GM20000 (cell line): ENCODE measurements at places on chromosomes 5 and 9.

- no peak for DNase-seq
Observed at GRCh38 chr5:44919560-44919959, 110.8 kb downstream of the MRPS30 start.

DNA sequence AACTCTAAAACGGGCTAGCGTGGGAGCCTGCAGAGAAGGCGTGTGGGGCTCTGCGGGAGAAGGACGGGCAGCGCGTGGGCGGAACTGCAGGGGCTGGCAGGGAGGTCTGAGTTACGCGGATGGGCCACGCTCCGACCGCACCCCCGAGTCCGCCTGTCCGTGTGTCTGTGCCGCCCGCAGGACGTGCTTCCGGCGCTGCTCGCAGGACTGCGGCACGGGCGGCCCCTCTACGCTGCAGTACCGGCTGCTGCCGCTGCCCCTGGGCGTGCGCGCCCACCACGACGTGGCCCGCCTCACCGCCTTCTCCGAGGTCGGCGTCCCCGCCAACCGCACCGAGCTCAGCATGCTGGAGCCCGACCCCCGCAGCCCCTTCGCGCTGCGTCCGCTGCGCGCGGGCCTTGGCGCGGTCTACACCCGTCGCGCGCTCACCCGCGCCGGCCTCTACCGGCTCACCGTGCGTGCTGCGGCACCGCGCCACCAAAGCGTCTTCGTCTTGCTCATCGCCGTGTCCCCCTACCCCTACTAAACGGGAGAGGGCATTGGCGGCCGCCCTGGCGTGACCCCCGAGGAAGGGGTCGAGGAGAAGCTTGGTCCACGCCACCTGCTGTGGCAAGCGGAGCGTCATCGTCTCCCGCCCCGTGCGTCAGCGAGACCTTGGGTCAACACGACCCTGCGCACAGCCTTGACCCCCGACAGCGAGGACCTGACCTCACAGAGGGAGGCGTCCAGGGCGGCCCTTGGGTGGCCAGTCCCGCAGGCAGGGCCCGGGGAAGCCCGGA is 11.4 kb upstream of the ASS1 start:
- DNase-seq = peak; percentile 76

DNA sequence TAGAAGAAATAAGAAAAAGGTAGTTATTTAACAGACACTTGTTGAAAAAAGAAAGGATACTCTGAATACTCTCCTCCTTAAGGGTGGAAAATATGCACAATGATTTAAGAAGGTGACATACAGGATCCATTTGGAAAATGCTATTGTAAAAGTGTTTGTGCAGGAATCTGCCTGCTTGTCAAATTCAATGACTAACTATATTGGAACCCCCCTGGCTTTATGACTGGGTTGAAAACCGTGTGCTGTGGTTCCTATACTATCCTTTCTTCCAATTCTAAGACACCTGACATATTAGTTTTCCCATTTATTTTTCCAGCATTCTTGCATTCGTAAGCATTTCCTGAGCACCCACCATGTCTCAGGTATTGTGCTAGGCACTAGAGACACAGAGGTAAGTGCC is 220.0 kb downstream of the GLIS3 start:
- no peak for DNase-seq

DNA sequence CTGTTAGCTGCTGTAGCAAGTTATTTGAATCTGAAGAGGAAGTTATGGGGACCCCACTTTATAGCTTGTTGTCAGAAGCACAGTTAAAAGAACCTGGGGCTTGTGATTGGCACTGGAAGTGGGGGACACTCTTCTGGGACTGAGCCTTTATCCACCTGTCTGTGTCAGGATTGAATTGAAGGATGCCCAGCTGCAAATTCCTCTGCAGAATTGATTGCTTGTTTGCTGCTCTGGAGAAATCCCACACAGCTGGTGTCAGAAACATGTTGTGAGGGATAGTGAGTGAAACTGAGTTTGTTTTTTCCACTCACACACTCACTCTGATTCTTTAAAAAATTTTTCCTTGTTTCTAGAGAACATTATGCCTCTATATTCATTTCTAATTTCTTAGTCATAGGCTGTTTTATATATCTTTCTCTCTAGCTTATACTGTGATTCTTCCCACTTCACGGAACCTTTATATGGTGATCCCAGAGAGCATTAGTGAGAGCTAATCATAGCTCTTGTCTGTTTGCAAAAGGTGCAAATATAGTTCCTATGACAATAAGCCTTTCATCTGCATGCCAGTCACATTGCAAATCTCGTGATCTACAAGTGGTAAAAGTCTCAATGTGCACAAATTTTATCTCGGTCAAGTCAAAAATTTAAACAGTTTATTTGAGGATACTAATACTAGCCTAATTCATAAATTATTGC is 188.5 kb upstream of the EDIL3 start:
- DNase-seq = no peak

DNA sequence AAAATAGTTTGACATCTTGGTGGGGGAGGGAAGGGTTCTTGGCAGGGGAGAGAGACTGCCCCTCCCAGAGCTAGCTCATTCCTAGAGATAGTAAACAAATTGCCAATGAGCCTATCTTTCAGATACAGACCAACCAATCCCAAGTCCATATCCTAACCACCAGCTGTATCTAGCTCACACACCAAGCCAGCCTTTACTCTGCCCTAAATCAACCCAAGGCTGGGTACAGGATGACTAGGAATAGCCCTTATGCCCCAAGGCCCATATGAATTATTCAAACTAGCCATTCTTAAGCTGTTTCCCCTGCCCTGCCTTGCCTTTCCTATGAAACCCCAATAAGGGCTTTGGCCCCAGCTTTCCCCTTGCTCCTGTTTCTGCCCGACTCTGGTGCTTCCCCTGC is 281.3 kb upstream of the PANK3 start:
- DNase-seq = no peak

- no peak for DNase-seq
Observed at GRCh38 chr9:136424750-136425362, 14.4 kb downstream of the PMPCA start.

DNA sequence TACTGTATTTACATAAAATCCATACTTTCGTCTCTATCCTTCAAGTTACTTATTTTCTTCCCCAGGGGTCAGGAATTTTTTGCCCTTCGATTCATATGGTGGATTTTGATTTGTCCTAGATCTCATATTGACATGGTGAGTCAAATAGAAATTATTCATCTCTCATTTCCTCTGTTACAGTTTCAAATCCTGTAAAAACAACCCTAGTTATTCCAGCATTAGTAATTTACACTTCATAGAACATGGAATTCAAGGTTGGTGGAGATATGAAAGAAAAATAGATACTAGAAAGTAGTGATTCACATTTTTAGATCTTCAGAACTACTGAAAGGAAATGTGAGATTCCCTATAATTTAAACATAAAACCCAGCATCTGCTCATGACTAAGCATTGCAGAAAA is 1331.0 kb upstream of the CDH9 start:
- no peak for DNase-seq

DNA sequence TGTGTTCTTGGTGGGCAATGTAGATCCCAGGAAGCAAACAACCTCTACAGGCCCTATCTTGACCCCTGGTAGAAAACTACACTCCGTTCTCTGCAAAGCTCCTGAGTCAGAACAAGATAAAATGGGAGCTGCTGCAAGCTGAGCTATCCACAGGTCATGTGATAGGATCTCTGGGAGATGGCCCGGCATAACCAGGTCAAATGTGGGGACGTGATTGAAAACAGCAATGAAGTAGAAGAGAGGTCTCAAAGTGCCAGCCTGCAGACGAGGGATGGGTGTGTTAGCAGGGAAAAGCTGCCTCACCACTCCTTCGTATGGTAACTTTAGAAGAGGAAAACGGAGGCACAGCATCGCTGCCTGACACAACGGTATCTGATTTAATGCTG is 25.0 kb downstream of the NRG2 start:
- no peak for DNase-seq

DNA sequence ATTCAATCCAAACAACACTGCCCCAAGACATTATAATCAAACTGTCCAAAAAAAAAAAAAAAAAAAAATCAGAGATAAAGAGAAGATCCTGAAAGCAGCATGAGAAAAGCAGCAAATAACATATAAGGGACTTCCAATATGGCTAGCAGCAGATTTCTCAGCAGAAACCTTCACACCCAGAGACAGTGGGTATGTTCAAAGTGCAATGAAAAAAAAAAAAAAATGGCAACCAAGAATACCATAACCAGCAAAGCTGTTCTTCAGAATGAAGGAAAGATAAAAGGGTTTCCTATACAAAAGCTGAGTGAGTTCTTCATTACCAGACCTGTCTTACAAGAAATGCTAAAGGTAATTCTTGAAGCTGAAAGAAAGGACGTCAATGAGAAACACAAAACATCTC is 32.1 kb downstream of the UBTD2 start:
- DNase-seq = no peak

DNA sequence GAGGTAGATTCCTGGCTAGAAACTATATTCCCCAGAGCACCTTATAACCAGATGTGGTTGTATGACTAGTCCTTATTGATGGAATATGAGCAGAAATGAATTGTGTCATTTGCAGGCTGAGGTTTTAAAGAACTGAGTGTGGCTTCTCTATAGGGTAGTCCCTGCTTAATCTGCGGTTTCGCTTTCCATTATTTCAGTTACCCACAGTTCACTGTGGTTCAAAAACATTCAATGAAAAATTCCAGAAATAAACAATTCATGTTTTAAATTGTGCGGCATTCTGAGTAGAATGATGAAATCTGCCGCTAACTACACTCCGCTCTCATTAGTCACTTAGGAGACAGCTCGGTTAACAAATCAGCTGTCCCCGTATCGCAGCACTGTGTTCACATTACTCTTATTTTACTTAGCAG is 65.1 kb downstream of the ANKRD55 start:
- no peak for DNase-seq

GRCh38 chr9:130908146-130908877 is 11.7 kb upstream of the QRFP start:
- DNase-seq = no peak

GRCh38 chr5:115557667-115558387 is 13.3 kb upstream of the FEM1C start:
- DNase-seq = no peak

DNA sequence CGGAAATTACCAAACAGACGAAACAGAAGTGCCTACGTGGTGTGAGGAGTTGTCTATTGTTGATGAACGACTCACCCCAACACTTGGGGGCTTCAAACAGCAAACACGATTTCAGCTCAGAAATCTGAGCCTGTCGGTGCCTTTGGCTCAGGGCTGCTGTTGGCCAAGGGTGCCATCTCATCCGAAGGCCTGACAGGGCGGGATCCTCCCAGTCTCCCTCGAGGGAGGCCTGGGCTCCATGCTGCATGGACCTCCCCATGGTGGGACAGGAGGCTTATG is 1.3 kb downstream of the LRRC14B start:
- no peak for DNase-seq

- no peak for DNase-seq
Observed at GRCh38 chr9:80784647-80785046, 904.7 kb downstream of the TLE1 start.

DNA sequence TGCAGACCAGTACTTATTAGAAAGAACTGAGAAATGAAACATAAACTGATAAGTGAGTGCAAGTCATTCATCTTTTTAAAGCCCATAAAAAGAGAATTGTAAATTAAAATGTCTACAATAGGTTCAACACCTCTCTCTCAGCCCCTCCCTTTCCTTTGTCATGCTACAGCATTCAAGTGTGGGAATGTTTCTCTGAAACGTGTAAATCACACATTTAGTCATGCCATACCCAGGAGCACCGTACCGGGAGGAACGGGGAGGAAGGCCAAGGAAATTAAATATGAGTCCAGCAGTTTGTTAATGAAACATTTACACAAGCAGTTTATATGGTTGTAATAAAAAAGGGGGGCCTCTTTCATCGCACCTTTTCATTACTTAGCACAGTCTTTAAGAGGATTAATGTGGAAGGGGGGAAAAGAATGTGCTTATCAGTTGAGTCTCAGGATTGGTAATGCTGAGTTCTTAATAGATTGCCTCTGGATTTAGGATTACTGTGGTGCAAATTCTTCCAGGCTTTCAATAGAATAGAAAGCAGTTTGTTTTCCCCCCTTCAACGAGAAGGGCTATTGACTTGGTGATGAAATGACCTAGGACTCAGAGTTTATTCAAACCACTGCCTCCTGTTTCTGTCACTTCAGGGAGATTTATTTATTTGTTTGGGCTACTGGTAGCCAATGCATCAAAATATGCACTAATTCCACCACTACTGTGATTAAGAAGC is 176.0 kb upstream of the ZNF608 start:
- DNase-seq = no peak

DNA sequence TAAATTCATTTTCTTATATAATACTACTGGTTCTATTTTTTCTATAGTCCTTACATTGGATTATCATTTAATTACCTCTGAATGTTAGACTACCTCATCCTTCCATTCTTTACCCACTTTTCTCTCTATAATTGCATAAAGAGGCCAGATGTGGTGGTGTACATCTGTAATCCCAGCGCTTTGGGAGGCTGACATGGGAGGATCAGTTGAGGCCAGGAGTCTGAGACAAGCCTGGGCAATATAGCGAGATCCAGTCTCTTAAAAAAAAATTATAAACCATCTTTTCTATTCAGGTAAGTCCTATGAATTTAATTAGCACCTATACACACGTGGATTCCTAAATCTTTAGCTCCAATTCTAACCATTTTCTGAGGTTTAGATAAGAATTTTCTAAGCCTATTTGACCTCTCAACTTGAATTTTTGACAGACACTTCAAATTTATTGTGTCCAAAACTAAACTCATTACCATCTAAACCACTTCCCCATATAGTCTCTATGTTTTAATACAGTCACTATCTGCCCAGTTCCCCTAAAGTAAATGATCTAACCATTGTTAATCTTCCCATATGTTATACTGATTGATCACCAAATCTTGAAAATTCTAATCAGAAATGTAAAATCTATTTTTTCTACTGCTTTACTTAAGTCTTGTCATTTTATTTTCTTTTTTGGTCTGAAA is 33.0 kb upstream of the CHD1 start:
- no peak for DNase-seq

- no peak for DNase-seq
Observed at GRCh38 chr5:93236807-93237421, 344.1 kb downstream of the NR2F1-AS1 start.

GRCh38 chr5:173302546-173303155 is 25.6 kb downstream of the STC2 start:
- no peak for DNase-seq

DNA sequence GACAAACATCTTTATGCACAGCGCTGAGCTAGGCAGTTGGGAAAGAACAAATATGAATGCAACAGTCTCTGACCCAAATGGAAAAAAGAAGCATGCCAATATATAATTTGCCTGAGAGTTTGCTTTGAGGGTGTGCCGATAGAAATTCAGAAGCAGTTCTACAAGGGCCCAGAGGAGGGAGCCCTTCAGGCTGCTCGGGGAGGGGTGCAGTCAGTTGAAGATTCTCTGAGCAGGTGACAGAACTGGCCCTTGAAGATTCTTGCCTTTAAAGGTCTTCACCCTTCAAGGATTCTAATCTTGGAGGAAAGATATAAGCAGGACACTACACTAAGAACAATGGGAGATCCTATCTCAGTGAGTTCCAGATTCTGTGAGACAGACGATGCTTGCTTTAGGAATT is 3.7 kb upstream of the PAPPA start:
- DNase-seq = peak; percentile 51

- no peak for DNase-seq
Observed at GRCh38 chr5:28324174-28324573, 1285.8 kb upstream of the CDH9 start.
